ENCODE measurements at places on chromosomes 4 and X.

DNA sequence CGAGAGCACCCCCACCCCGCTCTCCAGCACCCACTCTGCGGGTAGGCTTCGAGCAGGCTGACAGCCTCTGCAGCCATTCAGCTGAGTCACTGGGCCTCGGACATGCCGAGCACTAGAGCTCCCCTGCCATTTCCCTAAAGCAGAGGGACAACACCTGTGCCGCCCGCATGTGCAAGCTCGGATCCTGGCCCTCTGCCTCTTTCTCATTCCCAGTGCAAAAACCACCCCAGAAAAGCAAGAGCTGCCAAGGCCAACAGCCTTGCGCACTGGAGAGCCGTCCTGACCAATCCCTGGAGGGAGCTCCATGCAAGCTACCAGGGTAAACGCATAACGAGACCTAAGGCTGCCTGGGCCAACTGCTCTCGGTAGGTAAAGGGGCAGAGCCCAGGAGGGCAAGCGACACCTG, 5.3 kb downstream of the HCFC1 start:
- DNase-seq: no peak

DNA sequence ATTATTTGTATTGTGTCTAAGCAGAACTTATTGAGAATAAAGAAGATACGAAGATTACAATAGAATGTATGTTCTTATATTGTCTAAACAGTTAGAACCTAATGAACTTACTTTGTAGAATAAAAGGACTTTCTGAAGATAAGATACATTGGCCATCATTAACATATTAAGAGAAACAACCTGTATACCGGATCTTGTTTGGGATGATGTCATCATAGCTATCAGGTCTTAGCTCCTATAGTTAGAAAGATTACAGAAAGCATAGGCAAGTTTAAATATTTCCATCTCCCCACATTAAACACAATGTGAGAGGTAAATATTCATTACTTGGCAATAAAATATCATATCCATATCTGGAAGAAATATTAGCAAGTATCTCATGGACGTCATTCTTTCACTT, 282.3 kb downstream of the PACRGL start:
- no peak for DNase-seq

GRCh38 chr4:177008836-177009501, 216.2 kb upstream of the VEGFC start:
- no peak for DNase-seq

DNA sequence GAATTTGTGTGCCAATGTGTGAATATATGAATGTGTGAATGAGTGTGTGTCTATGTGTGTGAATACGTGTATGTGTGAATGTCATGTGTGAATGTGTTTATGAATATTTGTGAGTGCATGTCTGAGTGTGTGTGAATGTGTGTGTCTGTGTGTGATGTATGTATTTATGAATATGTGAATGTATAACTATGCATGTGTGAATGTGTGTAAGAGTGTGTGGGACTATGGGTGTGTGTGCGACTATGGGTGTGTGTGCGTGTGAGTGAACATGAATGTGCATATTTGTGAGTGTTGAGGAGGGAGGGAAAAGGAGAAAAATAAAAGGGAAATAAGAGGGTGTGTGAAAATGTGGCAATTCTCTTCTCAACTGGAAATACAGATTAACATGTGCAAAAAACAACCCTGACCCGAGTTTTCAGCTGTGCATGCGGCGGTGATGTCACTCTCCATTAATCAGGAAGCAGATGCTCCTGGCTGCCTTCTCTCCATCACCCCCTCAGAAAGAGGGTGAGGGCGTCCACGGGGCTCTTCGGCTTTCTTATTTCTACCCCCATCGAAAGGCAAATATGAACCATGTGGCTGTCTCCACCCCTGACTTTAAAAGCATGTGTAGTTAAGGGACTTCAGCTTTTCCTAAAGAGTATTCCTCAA, 219.8 kb downstream of the MAML3 start:
- DNase-seq: peak; percentile 42

GRCh38 chr4:167873496-167873895, 218.8 kb upstream of the ANXA10 start:
- no peak for DNase-seq

DNA sequence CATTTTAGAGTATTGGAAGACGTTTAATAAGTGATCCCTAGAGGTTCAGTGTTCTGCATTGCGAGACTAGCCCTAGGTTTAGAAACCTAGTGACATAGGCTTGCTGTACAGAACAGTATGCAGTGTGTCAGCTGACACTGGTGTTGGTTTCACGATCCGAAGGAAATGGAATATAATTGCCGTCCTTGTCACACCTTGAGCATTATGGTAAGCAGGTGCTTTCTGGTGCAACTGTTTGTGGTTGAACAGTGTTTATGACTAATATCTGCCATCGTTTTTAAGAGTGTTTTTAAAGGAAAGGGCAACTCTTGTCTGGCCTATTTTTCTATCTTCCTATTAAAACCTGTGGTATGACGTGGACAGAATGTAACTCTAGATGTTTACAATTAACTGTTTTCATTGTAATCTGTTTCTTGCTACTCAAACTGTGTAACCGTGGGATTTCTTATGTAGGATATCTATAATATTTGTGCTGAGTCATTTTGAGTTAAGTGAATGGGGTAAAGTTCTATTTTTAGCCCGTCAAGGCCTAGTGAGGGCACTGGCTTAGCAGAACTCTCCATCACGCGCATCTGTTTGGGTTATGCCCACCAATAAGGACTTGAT, 53.8 kb upstream of the TBC1D14 start:
- DNase-seq: peak; percentile 64

DNA sequence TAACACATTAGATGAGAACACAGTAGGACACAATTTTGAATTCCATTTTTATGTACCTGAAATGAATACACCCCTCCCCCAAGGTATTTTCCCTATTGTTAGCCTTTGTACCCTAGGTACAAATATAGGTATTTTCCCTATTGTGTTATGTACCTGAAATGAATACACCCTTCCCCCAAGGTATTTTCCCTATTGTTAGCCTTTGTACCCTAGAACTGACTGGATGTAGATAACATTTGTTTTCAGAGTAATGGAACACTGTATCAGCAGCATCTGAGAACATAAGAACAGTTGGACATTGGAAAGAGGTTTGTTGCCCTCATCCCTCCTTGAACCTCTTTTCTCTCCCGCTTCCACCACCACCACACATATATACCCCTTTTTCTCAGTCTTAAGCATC, 37.6 kb downstream of the YIPF6 start:
- DNase-seq: no peak

GRCh38 chrX:48975041-48975440, 3.4 kb upstream of the KCND1 start:
- no peak for DNase-seq

DNA sequence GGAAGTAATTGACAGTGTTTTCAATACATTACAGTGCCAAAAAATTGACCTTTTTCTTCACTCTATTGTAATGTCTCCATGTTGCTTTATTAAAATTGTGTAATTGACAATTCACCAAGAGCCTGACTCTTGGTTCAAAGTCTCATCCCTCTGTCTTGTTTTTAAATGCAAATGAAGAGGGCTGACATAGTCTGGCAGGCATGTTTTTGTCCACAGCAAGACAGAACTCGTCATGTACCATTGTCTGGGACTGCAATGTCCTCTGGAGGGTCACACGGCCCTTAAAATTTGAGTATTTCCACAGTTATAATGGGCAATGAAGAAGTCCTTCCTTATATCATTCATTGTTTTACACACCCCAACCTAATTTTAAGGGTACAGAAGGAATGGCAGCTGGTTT, 38.0 kb upstream of the FBXW7 start:
- DNase-seq: no peak

- no peak for DNase-seq
Observed at GRCh38 chr4:39616651-39617050, 22.0 kb downstream of the SMIM14 start.

DNA sequence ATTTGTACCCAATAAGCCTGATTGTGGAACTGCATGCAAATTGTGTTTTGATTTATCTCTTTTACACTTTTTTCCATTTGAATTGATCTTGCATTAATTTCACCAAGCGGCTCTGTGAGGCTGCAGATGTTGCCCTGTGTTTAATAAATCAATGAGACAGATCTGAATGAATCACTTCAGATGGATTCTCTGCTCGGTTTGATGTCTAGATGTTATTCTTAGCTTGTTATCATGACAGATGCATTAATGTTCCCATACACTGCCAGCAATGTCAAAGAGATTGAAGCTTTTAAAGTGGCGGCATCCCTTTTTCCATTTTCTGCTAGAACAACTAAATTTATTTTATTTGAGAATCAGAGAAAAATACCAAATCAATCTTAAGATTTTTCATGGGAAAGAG, 6.3 kb downstream of the DACH2 start:
- DNase-seq: no peak

GRCh38 chr4:174005422-174005821, 278.0 kb downstream of the FBXO8 start:
- no peak for DNase-seq

DNA sequence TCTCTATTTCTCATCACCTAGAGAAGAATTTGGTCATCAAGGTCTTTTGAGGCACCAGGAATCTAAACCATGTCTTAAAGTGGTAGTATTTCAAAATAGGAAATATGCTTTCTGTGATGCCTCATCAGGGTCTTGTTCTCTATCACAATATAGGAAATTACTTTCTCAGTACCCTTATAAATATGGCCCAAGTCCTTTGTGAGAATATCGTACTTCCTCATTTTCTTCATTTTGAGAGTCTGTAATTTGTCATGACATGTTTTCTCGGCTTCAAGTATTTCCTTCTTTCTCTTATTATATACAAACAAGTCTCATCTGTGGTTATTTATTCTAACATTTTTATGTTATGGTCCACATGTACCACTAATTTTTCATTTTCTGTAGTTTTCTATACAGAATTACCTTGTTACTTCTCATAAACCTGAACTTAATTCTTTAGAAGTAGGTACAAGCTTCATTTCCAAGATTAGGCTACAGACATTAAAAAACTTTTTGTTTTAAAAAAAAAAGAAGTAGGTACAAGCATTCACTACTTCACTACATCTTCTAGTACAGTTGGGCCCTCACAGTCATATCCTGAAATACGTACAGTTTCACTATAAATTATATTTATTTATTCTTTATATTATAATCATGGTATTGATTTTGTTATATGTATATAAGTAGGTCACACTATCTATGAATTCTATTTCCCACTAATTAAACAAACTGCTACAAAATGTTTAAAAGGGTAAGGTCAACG, 54.4 kb downstream of the KLHL13 start:
- DNase-seq: peak; percentile 66

- DNase-seq: no peak
Observed at GRCh38 chrX:154417157-154417556, 5.8 kb downstream of the TAFAZZIN start.

DNA sequence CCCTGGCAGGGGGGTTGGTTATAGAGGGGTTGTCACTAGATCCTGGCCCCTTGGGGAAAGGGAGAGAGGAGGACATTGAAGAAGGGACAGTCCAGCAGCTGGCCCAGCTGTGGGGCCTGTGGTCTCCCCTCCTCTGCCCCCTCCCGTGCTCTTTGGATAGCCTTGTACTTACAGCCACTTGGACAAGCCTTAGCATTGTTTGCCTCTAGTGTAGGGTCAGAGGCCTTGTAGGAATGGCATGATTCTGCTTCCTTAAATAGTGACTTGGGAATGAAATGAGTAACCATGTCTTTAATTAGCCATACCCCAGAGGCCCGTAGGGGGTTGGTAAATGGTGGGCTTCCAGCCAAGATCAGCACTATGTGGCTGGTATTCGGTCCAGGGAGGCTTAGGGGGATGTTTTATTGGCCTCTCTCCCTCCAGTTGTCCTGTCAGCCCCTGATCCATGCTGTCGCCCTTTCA, 230.6 kb downstream of the PTTG2 start:
- no peak for DNase-seq

DNA sequence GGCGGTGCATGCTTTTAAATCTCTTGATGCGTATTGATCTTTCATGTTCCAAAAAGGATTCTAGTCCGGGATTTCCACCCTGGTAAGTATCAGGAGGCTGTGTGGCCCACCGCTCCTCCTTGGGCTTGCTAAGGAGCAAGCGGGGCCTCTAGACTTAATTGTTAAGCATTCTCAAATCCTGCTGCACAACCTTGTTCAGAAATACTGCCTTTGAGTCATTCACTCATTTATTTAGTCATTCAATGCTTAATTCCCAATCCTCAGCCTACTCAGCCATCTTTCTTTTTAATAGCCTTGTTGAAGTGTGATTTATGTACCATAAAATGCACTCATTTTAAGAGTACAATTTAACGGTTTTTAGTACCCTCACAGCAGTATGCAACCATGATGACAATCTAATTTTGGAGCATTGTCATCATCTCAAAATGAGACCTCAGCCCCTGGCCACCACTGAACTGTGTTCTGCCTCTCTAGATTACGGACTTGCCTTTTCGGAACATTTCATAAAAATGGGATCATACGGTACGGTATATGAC, 15.6 kb upstream of the SLC2A9 start:
- no peak for DNase-seq

- no peak for DNase-seq
Observed at GRCh38 chr4:93132631-93133030, 695.9 kb upstream of the ATOH1 start.

DNA sequence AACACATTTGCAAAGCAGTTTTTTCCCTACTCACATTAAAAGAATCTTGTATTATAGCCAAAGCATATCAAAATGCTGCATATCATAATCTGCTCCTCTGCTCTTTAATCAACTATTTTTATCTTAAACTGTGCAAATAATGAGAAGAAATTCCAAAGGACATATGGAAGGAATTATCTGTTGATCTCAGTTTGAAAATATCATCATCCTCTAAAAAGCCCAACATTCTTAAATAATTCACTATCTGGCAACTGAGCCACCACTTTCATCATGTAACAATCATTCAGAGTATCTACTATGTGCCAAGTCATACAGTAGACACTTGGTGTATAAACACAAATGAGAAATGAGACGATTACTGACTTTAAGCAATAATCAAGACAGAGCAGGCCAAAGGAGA, 63.0 kb downstream of the PRSS12 start:
- DNase-seq: no peak

GRCh38 chrX:22037225-22037624, 5.1 kb downstream of the PHEX start:
- no peak for DNase-seq
